Stimulated activated CD4-positive, alpha-beta T cell treated with anti-CD3 and anti-CD28 coated beads, Interleukin-4, amount 100 ng/mL, for 1 hour (primary cell): ENCODE measurements at places on chromosomes 2 and 18.

- DNase-seq, result no peak
Observed at GRCh38 chr2:41989501-41990180, 58.2 kb upstream of the PKDCC start.

DNA sequence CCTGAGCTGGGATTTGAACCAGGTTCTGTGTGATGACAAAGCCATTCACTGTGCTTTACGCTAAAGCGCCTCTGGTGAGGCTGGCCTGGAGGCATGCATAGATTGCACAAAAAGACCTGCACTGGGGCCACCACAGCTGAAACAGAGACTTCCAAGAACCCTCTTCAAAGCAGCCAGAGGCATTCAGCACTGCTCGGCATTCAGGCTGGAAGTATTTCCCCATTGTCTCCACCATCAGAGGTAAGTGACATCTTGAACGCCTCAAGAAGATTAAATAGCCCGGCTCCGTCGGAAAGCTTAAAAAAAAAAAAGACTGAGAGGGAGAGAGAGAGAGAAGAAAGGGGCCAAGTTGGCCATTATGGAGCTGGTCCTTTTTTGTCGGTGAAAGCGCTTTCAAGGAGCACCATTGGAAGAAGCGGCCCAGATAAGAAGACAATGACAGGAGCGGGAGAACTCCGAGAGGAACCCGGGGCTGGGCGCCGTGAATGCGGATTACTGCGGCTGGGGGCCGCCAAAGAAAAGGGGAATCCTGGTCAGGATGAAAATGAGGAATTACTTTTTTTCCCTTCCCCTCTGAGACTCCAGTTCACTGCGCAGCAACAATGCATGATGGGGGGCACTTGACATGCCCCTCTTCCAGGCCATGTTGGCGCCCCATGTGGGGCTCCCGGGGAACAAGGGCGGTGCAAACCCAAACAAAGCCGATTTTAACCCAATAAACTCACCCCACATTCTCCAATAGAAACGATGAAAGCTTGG is 228.3 kb downstream of the MYCN start:
- DNase-seq, result no peak

GRCh38 chr2:55961318-55961911 is 37.8 kb upstream of the EFEMP1 start:
- no peak for DNase-seq

DNA sequence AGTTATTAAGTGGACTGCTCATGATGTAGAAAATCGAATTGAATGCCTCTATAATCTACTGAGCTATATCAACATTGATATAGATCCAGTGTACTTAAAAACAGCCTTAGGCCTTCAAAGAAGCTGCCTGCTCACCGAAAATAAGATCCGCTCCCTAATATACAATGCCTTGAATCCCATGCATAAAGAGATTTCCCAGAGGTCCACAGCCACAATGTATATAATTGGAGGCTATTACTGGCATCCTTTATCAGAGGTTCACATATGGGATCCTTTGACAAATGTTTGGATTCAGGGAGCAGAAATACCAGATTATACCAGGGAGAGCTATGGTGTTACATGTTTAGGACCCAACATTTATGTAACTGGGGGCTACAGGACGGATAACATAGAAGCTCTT is 2.0 kb downstream of the KLHL23 start:
- DNase-seq, result no peak

DNA sequence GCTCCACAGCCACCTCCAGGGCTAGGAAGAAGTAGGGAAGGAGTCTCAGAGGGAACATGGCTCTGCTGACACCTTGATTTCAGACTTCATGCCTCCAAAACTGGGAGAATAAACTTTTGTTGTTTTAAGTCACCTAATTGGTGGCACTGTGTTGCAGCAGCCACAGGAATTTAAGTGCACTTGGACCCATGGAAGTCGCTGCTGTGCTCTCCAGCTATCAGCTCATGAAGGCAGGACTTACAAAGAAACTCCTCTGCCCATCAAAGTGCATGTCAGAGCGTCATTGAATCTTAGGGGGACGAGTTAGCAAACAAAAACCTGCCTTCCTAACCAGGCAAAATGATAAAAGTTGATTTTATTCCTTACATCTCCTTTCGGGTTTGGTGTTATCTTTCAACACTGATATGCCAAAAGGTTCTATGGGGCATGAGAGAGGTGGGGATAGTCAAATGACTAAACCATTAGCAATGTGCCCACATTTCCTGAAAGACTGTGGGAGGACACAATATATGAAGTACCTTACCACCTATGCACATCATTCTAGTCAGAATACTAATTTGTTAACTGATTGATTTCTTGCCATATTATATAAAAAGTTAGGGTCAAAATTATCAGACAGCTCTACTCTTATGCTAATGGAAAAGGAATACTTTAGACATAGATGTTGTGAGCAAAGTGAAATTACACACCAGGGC is 235.8 kb upstream of the TNP1 start:
- DNase-seq, result no peak

- no peak for DNase-seq
Observed at GRCh38 chr2:61423714-61424113, 47.2 kb downstream of the USP34 start.

GRCh38 chr2:134679745-134680144 is 39.1 kb downstream of the TMEM163 start:
- DNase-seq, result no peak

GRCh38 chr2:121238828-121239227 is 46.2 kb downstream of the TFCP2L1 start:
- DNase-seq, result no peak
